ENCODE measurements at places on chromosomes 6 and 20.

DNA sequence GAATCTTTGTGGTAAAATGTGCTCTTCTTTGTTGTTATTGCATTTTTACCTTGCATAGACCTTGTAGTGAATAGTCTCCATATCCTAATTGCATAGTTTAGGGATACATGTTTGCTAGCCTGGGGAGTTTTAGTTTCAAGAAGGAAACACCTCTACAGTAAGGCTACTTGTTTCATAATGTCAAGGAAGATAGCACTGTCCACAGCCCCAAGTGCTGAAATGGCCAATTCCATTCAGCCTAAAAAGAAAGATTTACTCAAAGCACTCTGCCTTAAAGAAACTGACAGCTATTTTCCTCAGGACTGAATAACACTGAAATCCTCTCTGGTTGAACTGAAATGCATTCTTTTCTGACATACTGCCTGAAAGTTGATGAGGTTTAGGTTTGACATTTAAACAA is 2.6 kb downstream of the HCRTR2 start:
- DNase-seq = no peak

DNA sequence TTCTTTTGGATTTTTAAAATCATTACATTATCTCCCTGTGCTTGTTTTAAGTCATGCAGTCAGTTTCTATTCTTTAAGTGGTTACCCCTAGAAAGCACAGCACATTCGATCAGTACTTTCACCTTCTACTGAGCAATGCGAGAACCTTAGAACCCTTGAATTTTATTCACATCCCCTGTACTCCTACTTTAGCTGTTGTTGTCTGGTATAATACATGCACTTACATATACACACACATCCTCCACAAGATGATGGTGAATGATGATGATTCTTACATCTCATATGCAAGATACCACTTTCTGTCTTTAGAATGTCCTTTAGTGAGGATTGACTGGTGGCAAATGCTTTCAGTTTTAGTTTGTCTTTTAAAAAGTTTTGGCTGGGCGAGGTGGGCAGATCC is 5.7 kb downstream of the CDC40 start:
- no peak for DNase-seq

GRCh38 chr20:61989741-61990140 is 75.9 kb downstream of the TAF4 start:
- DNase-seq = no peak

DNA sequence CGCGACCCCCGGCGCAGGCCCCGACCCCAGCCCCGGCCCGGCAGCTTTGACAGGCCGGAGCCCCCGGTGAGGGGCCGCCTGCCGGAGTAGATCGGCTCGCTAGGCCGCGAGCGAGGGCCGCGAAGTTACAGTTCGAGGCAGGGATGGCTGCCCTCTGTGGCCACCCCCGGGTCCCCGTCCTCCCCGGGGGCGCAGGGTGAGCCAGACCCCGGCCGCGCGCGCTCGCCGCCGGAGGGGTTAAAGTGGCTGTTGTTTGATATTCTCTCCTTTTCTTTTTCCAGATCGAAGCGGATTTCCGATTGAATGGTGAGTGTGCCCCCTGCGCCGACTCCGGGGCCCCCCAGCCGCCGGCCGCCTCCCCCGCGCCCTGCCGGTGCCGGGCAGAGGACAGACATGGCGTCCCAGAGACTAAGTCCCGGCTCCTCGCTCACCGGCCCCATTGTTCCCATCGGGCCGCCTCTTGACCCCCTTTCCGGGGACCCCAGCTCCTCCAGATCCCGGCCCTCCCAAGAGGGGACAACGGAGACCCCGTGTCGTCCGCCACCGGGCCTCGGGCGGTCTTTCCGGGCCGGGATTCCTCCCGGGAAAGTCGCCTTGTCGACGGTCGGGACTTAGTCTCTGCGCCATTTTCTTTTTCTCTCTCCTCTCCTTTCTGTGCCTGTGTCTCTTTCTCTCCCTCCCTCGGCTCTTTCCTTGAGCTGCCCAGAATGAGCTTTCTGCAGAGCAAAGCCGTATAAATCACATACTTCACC is 704 bp downstream of the TOP1 start:
- DNase-seq = peak; percentile 20

GRCh38 chr6:37653933-37654565 is 43.6 kb downstream of the MDGA1 start:
- DNase-seq = no peak

DNA sequence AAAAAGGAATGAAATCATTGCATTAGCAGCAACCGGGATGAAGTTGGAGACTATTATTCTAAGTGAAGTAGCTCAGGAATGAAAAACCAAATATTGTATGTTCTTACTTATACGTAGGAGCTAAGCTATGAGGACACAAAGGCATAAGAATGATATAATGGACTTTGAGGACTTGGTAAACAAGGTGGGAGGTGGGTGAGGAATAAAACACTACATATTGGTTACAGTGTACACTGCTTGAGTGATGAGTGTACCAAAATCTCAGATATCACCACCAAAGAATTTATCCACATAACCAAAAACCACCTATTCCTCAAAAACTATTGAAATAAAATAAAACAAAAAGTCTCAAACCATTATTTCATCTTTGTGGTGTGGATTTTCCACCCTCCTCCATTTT is 593.5 kb downstream of the TENT5A start:
- DNase-seq = no peak

All from stimulated activated CD4-positive, alpha-beta T cell treated with anti-CD3 and anti-CD28 coated beads, Interleukin-15, amount 100 ng/mL, for 1 hour (primary cell).